ENCODE measurements at places on chromosomes 12 and 14. TPM values are rescaled to one million over a fixed set of nuclear protein-coding genes. Genes with fewer than 3 reads are reported as not detected.

The GPRC5D gene
- not detected for total RNA-seq

The NTS gene
- 0.11 TPM for total RNA-seq

The COQ5 gene
- 40.7 TPM for total RNA-seq

The MYH6 gene
- not detected for total RNA-seq

The HAL gene
- 1.7 TPM for total RNA-seq

The CLEC1A gene
- not detected for total RNA-seq

The RAPGEF3 gene
- total RNA-seq: 3.5 TPM

The PIK3C2G gene
- 0.19 TPM for total RNA-seq

The PTGR2 gene
- 6.4 TPM for total RNA-seq

The PTPRR gene
- total RNA-seq: 4.1 TPM

The PSMD9 gene
- 122 TPM for total RNA-seq

The KRT73 gene
- not detected for total RNA-seq

The ACSM4 gene
- total RNA-seq: not detected

The NOVA1 gene
- total RNA-seq: 1.8 TPM

The C14orf93 gene
- 11.6 TPM for total RNA-seq

The RNU4-1 gene
- total RNA-seq: under 0.01 TPM

The TDRD9 gene
- not detected for total RNA-seq

The TAS2R31 gene
- 1.1 TPM for total RNA-seq

The GLI1 gene
- 0.30 TPM for total RNA-seq

The KRT78 gene
- not detected for total RNA-seq

The SLC25A21 gene
- 0.82 TPM for total RNA-seq

The OAS1 gene
- 10.7 TPM for total RNA-seq

The ACRBP gene
- not detected for total RNA-seq

The SRSF9 gene
- total RNA-seq: 192 TPM

The TAS2R7 gene
- total RNA-seq: not detected

The PLEKHG7 gene
- not detected for total RNA-seq

The NINJ2 gene
- 0.72 TPM for total RNA-seq

The PPM1H gene
- total RNA-seq: 3.0 TPM

The PAH gene
- total RNA-seq: not detected

The RFLNA gene
- total RNA-seq: not detected

The TAS2R20 gene
- 0.91 TPM for total RNA-seq

The SERPINA12 gene
- total RNA-seq: not detected

The B4GALNT3 gene
- 2.3 TPM for total RNA-seq

The ART4 gene
- total RNA-seq: not detected

The FGF23 gene
- total RNA-seq: not detected

The FOXN4 gene
- total RNA-seq: not detected

The RBP5 gene
- not detected for total RNA-seq

The DAO gene
- total RNA-seq: not detected

The SRRM4 gene
- total RNA-seq: not detected

The RASSF8 gene
- total RNA-seq: 266 TPM

The DBX2 gene
- not detected for total RNA-seq

The ZNF605 gene
- 6.3 TPM for total RNA-seq

The TEX52 gene
- total RNA-seq: not detected

The TMEM229B gene
- total RNA-seq: 7.1 TPM

The BCL2L14 gene
- total RNA-seq: not detected

The CNTN1 gene
- 0.34 TPM for total RNA-seq

The TAS2R14 gene
- 2.2 TPM for total RNA-seq

The PRB2 gene
- total RNA-seq: 0.42 TPM

The PRR4 gene
- 9.5 TPM for total RNA-seq

The ACOT6 gene
- total RNA-seq: not detected

The LBHD2 gene
- total RNA-seq: not detected

The IFNG-AS1 gene
- total RNA-seq: not detected

The SVOP gene
- total RNA-seq: not detected

The GLS2 gene
- total RNA-seq: not detected

The DLGAP5 gene
- 27.4 TPM for total RNA-seq

The RTN1 gene
- 0.34 TPM for total RNA-seq

Data from A375 (cell line).